ENCODE measurements at places on chromosomes 11 and 22. TPM values are rescaled to one million over a fixed set of nuclear protein-coding genes. Genes with fewer than 3 reads are reported as not detected.

DNA sequence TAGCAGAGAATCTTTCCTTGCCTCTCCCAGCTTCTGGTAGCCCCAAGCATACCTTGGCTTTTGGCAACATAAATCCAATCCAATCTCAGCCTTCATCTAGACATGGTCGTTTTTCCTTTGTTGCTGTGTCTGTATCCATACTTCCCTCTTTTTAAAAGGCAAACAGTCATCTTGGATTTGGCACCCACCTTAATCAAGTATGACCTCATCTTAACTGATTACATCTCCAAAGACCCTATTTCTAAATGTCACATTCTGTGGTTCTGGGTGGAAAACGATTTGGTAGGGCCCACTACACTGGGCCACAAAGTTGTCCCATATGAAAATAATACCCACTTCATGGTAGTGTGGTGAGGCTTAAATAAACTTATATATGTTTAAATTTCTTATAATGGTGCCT is 852 bp downstream of the BUD13 start:
- no peak for DNase-seq

Gene MUC6
- polyA plus RNA-seq = 26.8 TPM

- DNase-seq = no peak
Observed at GRCh38 chr22:22533417-22533816, 13.3 kb upstream of the ZNF280A start.

Gene FAM180B
- 0.33 TPM for polyA plus RNA-seq

Gene MRGPRD
- polyA plus RNA-seq = not detected

GRCh38 chr22:36874736-36875135 is 13.9 kb downstream of the NCF4 start:
- no peak for DNase-seq

Data from left kidney (tissue), 8 donors.